ENCODE measurements at places on chromosomes 6 and 20.

GRCh38 chr6:128209771-128210170 lies 308.9 kb upstream of the THEMIS start:
- no peak for DNase-seq

DNA sequence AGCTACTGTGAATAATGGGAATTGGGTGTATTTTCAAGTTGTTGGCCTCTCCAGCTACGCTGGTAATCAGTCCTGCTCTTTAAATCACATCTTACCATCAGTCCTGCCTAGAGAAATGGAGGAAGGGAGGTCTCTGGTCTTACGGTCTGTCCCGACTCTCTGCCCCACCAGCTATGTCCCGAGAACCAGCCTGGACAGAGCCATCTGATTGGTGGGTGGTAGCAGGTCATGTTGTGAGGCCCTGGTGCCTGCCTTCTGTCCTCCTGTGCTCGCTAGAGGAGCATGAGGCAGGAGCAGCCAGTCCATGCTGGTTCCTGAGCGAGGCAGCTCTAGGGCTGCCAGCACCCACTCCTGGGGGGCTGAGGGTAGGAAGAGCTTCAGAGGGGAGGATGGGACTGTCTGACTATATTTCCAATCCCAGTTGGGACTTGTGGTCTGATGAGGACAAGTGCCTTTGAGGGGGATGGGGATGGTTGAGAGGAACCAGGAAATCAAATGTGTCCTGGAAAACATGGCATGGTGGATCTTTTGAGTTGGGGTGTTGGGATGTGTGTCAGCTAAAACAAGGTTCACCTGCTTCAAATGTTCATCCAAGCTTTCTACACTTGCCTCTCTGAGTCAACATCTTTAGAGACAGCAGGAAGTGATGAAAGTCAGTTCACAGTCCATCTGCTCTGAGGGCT lies 33.0 kb downstream of the SYNJ2 start:
- no peak for DNase-seq

GRCh38 chr6:70413992-70414494 lies 735 bp downstream of the FAM135A start:
- DNase-seq: no peak

DNA sequence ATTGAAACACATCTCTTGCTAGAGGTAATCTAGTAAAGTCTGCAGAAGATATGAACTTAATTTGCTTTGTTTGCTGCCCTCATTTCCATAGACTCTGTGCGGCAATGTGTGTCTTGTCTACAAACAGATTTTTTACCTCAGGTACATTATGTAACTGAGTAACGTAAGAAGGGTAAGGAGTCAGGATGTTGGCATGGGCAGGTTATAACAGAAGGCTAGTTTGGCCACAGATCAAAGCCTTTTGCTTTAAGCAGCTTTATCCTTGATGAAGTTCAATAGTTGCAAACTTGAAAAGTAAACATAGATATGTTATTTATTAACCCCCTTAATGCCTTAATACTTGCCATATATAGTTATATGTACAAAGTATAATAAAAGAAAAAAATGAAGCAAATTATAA lies 391.6 kb upstream of the FKBP1C start:
- DNase-seq: no peak

GRCh38 chr6:1621070-1621701 lies 11.5 kb downstream of the FOXC1 start:
- DNase-seq: no peak

GRCh38 chr6:17283074-17283473 lies 1.9 kb downstream of the RBM24 start:
- no peak for DNase-seq

- DNase-seq: no peak
These were observed 319.9 kb downstream of the TRDN start for GRCh38 chr6:123316733-123317323.

DNA sequence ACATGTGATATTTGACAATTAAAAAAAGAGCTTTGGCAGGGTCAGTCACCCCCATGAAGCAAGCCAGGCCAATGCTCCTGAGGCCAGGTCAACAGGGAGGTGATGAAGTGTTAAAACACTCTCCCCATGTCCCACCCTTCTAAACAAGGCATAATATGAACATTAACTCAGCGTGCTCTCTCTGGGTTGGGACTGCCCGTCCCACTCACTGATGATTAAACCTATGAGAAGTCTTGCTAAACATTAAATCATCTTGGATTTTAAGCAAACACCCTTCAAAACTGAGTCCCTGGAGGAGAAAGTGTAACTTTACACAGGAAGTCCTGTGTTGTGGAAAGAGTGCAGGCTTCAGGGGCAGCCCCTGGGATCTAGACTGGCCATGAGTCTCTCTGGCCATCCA lies 558.5 kb downstream of the CD83 start:
- DNase-seq: no peak

GRCh38 chr6:150144294-150144868 lies 1.5 kb downstream of the PPP1R14C start:
- DNase-seq: no peak

DNA sequence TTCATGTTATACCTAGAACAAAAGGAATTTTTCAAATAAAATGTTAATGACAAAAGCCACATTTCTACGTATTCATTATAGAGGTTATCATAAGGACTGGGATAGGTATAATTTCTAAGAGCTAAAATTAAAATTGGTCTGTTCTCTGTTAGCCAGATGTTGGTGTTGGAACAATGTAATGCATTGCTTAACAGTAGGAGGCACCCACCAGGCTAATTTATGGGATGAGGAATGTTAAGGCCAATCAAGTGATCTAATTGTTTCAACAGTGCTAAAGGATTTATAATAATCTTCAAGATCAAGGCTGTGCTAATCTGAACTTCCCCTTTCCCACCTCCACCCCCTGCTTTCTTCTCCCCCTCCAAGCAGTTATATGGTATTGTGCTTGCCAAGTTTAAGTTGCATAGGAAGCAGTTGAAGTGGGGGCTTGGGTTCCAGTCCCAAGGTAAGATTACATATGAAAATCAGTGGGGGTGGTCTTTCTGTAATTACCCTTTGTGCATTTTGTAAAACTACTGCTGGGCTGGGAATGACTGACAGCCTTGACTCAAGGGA lies 89.2 kb upstream of the BACH2 start:
- no peak for DNase-seq

DNA sequence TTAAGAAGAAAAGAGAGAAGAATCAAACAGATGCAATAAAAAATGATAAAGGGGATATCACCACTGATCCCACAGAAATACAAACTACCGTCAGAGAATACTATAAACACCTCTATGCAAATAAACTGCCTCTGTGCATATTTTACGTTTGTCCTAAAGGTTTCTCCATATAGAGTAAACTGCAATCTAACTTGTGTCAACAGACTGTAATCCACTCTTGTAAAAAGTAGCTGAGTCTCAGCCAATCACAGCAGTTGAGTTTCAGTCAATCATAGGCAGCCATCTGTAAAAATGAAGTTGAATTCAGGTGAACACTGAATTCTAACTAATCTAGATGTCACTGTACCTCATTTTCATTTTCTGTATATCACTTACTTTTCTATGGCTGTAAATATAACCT lies 112.2 kb upstream of the SYNCRIP start:
- no peak for DNase-seq

- no peak for DNase-seq
These were observed 60.1 kb downstream of the SLX4IP start for GRCh38 chr20:10495173-10495572.

GRCh38 chr6:155417454-155417853 lies 38.2 kb downstream of the NOX3 start:
- DNase-seq: no peak

GRCh38 chr6:35808688-35809087 lies 3.5 kb downstream of the LHFPL5 start:
- DNase-seq: no peak

DNA sequence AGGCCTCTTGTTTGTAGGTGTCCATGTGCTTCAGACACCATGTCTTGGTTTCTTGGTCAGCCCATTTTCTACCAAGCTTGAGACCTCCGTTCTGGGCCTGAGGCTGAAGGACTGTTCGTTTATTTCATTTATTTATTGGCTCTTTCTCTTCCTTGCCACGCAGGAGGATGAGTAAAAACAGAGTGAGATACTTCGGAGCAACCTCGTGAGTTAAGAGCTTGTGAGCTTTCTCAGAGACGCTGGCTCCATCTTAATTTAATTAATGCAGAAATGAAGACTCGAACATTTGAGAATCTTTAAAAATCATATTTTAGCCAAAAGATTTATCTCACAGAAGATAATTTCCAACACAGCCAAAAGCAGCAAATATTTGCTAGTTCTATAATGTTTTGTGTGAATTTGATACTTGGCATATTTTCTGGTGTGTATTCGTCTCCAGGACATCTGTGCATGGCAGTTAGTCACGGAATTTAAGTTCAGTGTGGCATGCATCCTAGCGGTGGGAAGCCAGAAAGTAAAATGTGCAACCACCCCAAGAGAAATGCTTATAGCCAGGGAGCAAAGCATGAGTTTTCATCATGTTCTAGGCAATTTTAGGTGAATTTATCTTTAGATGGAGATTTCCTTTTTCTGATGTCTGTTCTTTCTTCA lies 76.0 kb downstream of the THBS2 start:
- no peak for DNase-seq
